ENCODE measurements at places on chromosomes 2 and 18.

GRCh38 chr2:66507673-66508201 lies 72.8 kb downstream of the MEIS1 start:
- DNase-seq, result peak; percentile 60

DNA sequence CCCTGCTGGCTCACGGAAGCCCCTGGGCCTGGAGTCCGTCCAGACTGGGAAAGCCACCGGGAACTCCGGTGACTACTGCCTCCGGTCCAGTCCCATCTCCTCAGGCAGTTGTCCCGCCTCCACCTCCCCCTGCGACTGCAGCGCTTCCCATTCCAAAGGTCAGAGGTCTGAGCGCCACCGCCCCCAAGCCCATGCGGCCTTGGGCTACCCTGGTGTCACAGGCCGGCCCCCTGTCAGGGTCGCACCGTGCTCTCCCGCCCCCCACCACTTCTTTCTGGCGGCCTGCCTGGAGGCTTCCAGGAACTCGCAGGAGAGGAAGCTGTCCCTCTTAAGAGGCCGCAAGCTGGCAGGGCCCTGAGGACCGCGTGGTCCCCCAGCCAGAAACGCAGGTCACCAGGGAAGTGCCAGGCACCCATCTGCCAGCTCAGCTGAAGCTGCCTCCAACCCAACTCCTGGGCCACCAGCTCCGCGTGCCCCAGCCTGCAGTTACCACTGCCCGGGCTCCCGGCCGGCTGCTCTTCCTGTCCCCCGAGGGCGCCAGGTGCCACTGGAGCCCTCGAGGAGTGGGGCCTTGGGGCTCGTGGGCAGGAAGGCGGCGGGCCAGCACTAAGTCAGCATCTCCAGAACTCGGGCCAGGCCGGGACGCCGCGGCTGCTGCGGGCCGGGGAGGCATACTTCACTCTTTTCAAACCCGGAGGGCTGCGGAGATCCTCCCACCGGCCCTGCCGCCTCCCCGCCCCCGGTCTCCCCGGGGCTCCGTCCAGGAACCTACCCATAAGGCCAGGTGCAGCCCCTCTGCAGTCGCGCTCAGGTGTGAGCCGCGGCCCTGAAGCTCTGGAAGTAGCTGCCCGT lies 83.3 kb upstream of the POMC start:
- no peak for DNase-seq

- peak; percentile 1 for DNase-seq
Measured at GRCh38 chr18:21194871-21195771, 46.9 kb upstream of the GREB1L start.

- no peak for DNase-seq
Measured at GRCh38 chr2:205686783-205687640, 4.7 kb downstream of the NRP2 start.

DNA sequence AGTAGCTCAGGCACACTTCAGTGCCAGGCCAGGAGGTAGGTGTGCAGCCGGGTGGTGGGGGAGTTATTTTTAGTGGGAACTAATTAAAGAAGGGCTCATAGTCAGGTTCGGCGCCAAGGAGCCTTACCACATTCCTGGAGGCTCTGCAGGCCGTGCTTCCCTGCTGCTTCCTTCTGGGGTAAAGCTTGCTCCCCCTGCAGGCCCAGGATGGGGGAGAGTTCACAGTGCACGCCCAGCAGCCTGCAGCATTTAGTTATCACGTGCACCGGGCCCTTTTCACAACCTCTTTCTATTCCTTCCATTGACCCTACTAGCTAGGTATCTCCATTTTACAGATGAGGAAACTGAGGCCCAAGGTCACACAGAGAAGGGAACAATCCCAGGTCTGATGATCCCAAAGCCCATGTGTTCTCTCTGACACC lies 2.5 kb downstream of the KCNF1 start:
- no peak for DNase-seq

GRCh38 chr18:31643003-31643402 lies 41.4 kb downstream of the B4GALT6 start:
- no peak for DNase-seq

- no peak for DNase-seq
Measured at GRCh38 chr2:229818230-229818629, 103.6 kb downstream of the TRIP12 start.

- no peak for DNase-seq
Measured at GRCh38 chr2:128510701-128511397, 192.2 kb upstream of the HS6ST1 start.
